ENCODE measurements at places on chromosomes 3 and 15.

- peak; percentile 77 for DNase-seq
Measured at GRCh38 chr15:81293728-81294515, 30.0 kb downstream of the STARD5 start.

DNA sequence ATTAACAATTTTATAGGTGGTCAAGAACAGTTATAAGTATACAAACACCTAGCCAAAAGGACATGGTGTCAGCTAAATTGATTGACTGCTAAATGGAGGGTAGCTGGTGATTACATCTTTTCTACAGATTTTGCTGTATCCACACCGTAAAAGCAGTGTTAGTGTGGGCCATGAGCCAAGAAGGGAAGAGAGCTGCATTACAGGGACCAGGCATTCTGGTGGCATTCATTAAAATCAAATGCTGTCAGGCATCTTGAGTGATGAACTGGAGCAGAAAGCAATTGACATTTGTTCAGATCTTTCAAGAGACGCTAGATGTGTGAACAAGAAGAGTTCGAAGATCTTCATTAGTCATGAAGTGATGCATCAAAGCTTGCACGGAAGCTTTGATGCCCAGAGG, 177.9 kb downstream of the ARPP21 start:
- DNase-seq = no peak

DNA sequence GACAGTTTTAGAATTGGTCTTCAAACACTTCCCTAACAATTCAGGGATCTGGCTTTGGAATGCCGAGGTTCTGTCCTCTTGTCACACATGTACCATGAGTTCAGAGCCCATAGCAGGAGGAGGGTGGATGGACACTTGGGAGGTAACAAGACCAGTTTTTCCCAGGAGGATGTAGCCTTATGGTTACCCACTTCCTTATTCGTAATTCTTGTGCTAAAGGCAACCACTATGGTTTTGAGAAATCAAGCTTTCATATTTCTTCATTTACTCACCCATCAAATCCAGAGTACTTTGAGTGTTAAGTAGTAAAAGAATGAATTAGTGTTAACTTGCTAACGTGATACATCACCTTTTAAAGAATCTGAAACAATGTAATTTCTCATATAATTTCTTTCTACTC, 479.6 kb upstream of the ALCAM start:
- peak; percentile 56 for DNase-seq

GRCh38 chr15:100373942-100374341, 32.2 kb upstream of the ADAMTS17 start:
- no peak for DNase-seq

GRCh38 chr3:76514836-76515235, 525.1 kb upstream of the ROBO2 start:
- DNase-seq = no peak

- no peak for DNase-seq
Measured at GRCh38 chr3:153855772-153856171, 265.4 kb upstream of the ARHGEF26 start.

- no peak for DNase-seq
Measured at GRCh38 chr3:140363801-140364200, 314.1 kb upstream of the TRIM42 start.

- no peak for DNase-seq
Measured at GRCh38 chr3:35393901-35394799, 245.2 kb upstream of the ARPP21 start.

GRCh38 chr3:59313365-59313764, 263.5 kb upstream of the CFAP20DC start:
- DNase-seq = no peak

DNA sequence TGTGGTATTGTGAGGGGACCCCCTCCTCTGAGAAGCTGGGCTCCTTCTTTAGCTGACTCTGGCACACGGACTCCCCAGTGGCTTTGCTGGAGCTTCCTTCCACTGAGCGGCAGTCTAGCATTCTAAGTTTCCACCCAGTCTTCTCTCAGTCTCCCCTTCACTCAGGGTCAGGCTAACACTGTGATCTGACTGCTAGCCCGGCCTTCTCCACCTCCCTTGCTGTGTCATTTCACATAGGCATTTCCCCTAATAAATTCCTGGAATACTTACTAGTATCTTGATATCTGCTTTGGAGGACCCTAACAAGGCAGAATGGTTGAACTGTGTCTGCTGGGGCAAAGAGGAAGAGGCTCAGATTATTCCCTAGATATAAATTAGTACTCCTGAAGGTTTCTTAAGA, 106.2 kb upstream of the THBS1 start:
- no peak for DNase-seq

DNA sequence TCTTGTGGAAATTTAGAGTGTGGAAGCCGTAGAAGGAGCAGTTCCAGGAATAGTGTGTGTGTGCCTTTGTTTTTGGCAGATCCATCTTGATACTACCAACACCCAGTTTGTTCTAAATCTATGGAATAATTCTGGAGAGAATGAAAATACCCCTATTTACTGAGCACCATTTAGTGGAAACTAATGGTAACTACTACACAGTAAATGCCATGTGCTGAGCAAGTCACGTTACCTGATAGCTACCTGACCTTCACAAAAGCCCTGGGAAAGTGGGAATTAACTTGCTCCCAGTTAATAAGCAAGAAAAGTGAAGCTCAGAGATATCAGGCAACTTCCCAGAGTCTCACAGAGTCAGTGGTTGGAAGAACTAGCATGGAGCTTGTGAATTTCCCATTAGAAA, 137.7 kb downstream of the ARPP21 start:
- DNase-seq = no peak

GRCh38 chr3:44326019-44326418, 12.5 kb upstream of the TCAIM start:
- DNase-seq = no peak

DNA sequence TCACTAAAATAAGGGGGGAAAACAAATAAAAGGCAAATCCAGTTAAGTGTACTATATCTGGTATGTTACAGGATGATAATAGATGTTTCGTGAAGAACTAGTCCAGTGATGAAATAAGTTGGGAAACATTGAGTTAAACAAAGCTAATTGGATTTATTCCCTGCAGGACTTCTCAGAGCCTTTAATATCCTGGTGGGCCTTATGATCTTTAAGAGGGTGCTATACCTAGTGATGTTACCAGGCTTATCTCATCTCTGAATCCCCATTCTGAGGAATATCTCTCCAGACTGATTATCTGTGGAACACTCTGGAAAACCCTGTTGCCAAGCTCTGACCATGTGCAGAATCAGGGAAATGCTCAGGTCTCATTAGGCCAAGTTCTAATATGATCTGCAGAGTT, 54.8 kb upstream of the POMGNT2 start:
- DNase-seq = no peak

DNA sequence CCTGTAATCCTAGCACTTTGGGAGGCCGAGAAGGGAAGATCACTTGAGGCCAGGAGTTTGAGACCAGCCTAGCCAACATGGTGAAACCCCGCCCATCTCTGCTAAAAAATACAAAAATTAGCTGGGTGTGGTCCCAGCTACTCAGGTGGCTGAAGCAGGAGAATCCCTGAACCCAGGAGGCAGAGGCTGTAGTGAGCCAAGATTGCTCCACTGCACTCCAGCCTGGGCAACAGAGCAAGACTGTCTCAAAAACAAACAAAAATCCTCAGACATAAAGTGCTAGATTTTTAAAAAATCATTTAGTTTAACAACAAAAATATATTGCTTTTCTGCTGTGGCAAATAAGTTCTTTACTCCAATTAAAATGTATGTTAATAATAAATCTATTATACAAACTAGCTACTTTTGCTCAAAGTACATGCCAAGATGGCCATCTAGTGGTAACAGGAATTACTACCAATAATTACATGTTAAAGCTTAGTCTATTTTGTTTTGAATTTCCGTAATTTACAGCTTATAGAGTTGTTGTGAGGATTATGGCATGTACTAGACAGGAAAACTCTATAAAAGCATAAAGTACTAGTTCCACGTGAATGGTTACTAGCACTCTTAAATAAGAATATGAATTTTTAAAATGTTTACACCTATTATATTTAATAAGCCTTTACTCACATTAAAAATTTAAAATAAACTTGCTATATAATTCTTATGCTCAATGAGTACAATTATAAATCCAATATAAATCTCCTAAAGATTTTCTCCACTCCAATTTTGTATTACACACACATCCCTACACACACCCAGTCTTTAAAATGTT, 39.0 kb downstream of the GABPB1 start:
- peak; percentile 7 for DNase-seq

GRCh38 chr3:52277972-52278509, 408 bp downstream of the WDR82 start:
- no peak for DNase-seq

- no peak for DNase-seq
Measured at GRCh38 chr15:45829336-45830153, 194.7 kb downstream of the SQOR start.

GRCh38 chr3:62502315-62503300, 129.3 kb upstream of the FEZF2 start:
- no peak for DNase-seq

DNA sequence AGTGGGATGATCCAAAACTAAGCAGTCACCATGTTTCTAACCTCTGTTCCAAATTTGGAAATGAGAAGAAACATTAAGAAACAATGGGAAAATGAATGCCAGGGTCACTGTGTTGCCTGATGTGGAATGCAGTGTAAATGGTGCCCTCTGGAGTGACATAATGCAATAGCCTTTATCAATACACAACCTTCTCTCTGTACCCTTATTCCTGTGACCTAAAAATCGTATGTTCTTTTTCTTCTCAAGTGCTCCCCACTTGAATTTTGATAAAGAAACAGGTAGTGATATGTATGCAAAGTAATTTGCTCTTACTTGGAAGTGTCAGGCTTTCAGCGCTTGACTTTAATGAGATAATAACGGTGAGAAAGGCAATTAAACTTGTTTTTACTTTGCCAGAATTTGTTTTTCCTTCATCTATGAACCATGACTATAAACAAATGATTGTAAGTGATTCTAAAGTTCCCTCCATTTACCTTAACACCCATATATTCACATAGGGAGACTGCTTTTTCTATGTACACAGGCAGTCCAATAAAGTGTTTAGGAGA, 145.8 kb upstream of the THRB start:
- DNase-seq = no peak

GRCh38 chr15:41990243-41990605, 17.9 kb upstream of the EHD4 start:
- no peak for DNase-seq

DNA sequence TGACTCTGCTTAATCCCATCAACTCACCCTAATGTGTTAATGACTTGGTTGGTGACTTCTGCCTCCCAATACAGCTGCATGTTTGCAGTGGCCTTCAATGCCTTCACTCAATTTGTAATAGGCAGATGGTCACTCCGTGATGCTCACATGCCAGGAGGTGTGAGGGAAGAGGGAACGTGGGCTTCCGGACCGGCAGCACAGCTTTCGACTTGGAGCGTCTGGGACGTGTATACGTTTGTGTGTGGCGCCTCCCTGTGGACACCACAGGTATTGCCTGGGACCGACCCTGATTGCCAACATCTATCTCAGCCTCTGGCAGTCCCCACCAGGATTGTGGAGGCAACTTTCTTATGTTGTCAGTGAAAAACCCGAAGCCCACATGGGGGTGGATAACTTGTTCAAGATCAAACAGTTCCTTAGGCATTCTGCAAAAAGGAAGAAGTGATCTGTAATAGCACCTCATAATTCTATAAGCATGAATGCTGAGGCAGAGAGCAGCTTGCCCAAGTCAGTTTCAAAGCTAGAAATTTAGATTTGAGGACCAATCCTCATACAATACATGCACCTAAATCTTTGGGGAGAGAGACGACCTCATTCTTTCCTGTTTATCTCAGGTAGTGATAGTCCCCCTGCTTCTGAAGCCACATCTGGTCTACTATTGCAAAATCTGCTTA, 16.9 kb downstream of the MRPL46 start:
- no peak for DNase-seq

DNA sequence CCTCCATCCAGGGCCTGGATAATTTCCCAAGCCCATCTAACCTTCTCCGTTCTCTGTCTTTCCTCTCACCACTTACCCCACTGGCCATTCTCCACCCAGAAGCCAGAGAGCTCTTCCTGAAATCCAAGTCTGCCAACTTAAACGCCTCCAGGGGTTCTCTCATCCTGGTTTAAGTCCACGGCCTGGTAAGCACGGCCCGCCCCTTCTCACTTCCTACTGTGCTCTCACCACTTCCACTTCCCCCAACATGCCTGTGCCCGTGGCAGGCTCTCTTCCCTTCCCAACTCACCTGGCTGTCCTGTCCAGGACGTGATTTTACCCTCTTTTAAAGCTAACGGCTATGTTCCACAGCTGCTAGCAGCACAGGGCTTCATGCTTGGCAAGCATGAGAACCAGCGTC, 1.7 kb upstream of the CX3CR1 start:
- no peak for DNase-seq

- DNase-seq = no peak
Measured at GRCh38 chr3:120145542-120146285, 51.5 kb upstream of the GSK3B start.

GRCh38 chr15:92232317-92232716, 161.4 kb upstream of the ST8SIA2 start:
- DNase-seq = no peak

DNA sequence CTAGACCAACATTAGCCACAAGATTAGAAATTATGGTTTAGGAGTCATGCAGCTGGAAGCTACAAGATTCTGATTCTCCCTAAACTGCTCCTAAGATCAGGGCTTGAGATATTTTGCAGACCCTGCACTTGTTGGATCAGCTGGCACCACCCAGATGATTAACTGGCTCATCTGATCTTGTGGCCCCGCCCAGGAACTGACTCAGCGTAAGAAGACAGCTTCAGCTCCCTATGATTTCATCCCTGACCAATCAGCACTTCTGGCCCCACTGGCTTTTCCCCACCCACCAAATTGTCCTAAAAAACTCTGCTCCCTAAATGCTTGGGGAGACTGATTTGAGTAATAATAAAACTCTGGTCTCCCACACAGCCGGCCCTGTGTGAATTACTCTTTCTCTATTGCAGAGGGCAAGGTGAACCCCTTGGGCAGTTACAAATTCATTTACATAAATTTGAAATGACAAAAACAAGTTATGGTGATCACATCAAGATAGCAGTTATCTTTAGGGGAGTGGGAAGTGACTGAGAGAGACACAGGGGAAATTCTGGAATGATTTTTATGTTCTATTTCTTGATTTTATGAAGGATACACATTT, 76.5 kb downstream of the CD200R1L start:
- no peak for DNase-seq

DNA sequence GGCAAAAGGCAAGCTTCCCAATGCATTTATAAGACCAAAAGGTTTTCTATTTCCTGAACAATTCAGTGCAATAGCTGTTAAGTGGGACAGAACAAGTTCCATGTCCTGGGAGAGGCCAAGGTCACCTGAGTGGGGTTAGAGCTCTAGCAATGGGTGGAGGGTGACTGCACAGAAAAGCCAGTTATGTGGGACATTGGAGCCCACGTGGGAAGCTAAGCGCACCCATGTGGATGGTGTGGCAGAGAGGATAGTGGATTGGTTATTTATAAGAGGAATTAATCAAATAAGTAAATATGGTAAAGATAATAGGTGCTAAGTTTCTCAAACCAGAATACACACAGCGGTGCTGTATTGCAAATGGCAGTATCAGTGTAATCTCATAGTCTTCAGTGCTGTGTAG, 6.3 kb downstream of the NSMCE3 start:
- no peak for DNase-seq

DNA sequence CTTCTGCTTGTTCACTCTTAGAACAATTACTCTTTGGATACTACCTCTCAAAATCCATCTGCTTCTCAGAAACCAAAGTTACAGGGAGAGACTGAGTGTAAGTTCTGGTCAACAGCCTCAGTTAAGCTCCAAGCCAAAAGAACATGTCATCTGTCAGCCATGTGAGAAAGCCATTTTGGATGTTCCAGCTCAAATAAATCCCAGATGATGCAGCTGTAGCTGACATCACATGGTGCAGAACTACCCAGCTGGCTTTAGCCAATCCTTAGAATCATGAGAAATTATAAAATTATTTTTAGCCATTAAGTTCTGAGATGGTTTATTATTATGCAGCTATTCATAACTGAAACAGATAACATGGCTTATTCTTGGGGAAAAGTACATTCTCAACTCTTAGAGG, 696.0 kb downstream of the ZNF385D start:
- no peak for DNase-seq
